ENCODE measurements at places on chromosomes 3 and 15.

DNA sequence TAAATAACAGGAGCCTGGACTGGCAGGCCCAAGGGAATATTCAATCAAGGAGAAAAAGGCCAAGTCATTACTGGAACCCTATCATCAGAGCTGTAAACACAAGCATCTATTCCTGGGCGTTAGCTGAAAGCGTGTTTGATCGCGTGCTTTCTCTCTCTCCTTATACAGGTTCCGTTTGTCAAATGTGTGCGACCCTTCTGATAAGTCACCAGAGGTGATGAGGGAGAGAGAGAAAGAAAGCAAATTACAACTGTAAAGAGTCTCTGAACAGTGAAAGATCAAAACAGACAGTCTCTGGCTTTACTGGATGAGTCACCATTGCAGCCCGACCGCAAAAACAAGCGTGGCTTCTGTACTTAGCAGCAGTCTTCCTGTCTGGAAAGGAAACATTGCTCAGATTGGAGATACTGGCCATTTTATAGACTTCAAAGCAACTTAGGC, 39.5 kb upstream of the TPRG1 start:
- peak; percentile 68 for DNase-seq

- DNase-seq = no peak
These were observed 186.9 kb upstream of the SLC24A5 start for GRCh38 chr15:47933865-47934264.

DNA sequence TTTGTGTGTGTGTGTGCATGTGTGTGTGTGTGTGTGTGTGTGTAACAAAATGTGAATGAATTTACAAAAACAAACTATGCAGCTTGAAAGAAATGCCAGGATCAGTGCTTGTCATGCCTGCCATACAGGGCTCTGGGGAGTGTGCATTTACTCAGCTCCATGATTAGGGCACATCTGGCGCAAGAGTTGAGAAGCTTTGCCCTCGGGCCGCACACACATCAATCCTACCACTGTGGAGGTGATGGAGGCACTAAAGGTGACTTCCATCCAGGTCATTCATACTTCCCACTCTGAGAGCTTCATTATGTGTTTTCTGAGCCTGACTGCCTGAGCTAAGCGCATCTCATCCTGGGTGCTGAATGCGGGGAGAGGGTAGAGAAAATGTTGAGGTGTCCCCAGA, 72.0 kb upstream of the ZBED2 start:
- DNase-seq = no peak

- DNase-seq = no peak
These were observed 92.4 kb downstream of the CLDN1 start for GRCh38 chr3:190229632-190230424.

- no peak for DNase-seq
These were observed 41.6 kb downstream of the GOLGA6L10 start for GRCh38 chr15:82307714-82308081.

GRCh38 chr3:188788621-188789081, 383.1 kb upstream of the TPRG1 start:
- peak; percentile 86 for DNase-seq

- no peak for DNase-seq
These were observed 28.1 kb downstream of the HACD3 start for GRCh38 chr15:65558336-65558735.

DNA sequence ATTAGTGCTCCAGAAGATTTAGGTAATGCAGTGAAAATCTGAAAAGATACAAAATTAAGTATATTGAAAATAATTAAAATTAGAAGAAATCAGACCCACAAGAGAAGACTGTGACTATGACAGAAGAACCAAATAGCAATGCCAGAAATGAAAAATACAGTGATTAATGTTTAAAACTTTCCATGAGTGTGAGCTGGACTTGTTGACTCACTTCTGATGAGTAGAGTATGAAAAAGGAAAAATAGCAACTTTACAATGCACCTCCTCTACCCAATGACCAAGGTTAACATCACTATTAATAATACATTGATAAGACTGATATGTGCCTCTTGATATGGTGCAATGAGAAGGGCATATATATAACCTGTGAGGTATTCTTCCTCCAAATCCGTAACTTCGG, 39.3 kb upstream of the SLC22A13 start:
- DNase-seq = no peak

- no peak for DNase-seq
These were observed 2.6 kb downstream of the TSEN2 start for GRCh38 chr3:12486916-12487315.

DNA sequence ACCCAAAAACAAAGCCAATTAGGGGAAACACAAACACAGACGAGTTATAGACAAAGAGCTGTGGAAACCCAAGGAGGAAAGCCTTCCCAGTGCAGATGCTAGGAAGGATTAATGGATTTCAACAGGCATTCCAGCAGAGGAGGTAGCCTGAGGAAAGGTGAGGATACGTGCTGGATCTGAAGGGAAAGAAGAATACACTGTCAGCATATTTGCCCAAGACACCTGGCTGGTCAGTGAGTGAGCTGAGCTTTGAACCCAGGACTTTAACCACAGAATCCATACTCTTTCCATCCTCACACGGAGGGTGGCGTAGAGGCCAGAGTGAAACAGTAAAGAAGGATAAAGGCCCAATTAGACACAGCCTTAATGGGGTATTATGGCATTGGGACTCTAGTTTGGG, 9.1 kb upstream of the BFSP2 start:
- DNase-seq = no peak

DNA sequence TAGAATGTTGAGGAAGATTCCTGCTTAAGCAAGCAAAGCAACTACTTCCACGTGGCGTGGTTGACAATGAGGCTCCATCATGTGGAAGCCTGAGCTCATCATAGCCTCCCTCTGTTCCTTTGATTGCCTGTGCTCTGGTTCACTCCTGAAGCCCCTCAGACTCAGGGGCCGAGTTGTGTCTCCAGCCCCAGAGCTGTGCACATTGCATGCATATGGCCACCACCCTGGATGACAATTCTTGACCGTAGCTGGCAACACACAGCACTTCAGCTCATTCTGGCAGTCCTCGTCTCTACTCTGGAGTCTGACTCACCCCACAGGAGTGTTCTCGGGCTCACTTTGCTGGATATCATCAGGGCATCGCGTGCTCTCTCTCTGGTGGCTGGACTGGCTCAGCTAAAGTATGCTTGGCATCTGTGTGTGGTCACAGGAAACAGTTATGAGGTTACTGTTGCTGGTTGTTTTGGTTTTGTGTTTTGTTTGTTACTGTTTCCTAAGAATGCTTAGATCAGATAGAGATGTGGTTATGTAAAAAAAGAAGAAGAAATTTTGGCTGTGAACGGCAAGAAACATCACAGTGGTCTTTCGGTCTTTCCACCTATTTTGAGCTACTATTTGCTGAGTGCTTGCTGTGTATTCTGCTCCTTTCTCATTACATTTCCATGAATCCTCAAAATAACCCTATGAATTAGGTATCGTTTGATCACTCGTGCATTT, 41.6 kb upstream of the MRPS22 start:
- DNase-seq = no peak

DNA sequence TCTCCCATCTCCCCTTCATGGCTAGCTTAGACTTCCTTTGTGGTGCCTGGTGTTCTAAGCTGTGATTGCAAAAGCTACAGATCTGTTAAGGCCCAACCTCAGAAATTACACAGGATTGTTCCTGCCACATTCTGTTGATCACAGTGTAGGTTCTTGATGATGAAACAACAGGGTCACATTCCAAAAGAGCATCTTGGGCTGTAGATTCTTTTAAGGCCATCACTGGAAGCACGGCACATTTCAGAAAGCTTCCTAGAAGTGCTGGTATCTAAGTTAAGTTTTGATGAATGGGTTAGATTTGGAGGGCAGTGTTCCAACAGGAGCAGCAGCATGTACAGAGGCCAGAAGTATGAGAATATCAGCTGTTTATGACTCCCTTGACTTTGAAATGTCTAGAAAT, 107.5 kb upstream of the SKOR1 start:
- DNase-seq = no peak

DNA sequence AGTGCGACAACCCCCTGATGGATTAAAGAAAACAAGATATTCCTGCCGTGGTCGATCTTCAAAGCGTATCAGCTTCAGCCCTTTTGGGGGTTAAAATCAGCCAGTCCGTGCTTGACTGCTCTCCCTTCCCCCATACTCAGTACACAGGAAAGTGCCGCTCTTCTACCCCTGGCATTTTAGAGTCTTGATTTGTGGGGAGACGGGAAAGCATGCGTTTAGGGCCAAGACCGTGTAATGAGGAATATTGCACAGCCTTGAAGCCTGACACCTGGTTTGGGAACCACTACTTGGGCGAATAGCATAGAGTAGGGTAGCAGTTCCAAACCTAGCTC, 540 bp upstream of the EDC3 start:
- DNase-seq = no peak

DNA sequence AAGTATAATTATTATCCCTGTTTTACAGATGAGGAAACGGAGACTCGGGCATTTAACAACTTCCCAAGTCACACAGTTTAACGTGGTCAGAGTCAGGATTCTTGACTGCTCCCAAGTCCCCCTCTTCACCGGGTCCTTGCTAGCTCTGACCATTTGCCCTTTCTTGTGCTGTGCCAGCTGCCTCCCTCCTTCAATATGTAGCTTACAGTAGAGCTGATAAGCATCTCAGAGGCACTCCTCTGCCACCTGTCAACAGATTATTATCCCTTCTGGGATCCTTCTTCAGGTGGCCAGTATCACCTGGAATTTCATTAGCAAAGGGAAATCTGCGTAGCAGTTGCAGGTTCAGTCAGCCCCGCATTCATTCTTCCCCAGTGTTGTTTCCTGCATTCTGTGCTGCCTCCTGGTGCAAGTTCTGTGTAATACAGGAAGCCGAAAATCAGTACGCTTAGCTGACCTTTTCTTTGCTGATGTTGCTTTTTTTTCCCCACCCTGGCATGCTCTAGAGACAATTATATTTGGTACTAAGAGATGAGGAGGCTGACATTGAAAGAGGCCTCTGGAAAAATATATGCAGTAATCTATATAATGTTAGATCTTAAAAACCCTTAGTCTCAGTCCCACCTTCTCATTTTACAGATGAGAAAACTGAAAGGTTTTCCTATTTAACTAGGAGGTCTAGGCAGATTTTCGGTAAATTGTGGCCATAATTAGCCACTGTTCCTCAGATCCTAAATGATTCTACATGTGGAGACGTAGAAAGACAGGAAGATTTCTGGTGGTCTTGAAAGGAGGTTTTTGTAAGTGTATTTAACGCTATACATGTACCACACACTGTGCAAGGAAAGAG, 24.8 kb downstream of the TMOD2 start:
- DNase-seq = peak; percentile 24

GRCh38 chr3:98985431-98985830, 83.9 kb upstream of the DCBLD2 start:
- DNase-seq = no peak

DNA sequence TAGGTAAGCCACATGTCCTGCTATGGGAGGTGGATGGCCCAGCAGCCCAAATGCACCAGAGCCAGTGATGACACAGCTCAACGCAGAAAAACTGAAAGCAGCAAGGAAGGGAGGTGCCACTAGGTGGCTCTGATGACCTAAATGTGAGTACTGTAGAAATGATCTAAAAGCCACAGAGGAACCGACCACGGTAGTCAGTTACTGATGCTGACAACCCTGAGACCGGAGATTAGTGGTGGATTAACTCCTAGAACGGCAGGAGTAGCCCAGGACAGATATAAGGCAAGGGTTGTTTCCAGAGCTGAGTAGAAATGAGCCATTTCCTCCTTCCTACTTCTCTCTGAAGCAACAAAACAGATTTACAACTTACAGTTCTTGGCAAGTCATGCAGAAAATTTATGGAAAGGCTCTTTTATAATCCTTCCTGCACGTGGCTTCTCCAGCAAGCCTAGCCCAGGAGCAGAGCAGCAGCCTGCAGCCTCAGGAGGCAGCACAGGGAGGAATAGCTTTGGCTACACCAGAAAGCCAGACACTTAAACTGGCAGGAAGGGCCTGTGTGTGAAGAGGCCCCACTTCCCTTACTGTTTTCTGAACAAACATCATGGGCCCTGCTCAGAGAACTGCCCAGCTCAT, 13.1 kb downstream of the FBXL22 start:
- peak; percentile 54 for DNase-seq

GRCh38 chr3:133447750-133448477, 48.1 kb downstream of the BFSP2 start:
- DNase-seq = no peak
